Left renal pelvis (tissue), 4 donors: ENCODE measurements at places on chromosomes 7 and 10. TPM values are rescaled to one million over a fixed set of nuclear protein-coding genes. Genes with fewer than 3 reads are reported as not detected.

DNA sequence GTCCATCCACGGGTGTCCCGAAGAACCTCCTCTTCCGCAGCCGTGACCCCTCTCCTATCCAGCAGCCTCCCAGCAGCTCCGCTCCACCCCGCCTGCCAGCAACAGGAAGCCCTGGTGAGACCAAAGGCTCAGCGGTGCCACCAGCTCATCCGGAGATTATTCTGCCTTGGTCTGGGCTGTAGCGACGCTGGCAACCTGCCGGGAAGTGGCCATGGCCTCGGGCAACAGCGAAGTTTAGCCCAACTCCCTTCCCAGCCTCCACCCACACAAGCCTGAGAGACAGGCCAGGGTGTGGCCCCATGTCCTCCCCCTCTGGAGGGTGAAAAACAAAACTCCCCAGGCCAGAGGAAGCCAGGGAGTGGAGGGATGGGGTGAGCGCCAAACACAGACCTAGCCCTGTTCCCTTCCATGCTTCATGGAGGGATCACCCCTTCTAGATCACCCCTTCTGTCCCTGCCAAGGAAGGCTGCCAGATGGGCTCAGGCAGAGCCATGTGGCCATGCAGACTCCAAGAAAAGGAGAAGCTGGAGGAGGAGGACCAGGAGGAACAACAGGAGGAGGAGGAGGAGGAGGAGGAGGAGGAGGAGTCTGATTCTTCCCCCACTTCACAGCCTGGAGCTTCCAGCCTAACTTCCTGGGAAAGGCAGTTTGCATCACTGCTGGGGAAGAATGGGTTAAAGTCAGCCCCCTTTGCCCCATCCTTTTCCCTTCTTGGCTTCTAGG lies 918 bp downstream of the CALHM2 start:
- DNase-seq: no peak

DNA sequence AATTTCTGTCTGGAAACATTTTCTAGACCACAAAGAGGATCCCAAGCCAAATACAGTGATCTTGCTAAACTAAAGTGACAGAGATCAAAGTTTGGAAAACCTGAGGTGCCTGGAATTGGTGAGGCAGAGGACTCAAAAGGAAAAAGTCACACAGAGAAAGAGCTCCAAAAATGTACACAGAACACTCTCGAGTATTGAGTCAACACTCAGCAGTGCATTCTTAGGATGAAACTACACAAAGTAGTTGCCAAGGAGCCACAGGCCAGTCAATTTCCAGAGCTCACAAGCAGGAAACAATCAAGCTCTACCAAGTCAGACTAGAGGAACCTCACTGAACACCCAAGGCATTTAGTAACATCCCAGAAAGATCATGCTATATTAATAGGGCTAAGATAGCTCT lies 61.3 kb downstream of the MICU1 start:
- no peak for DNase-seq

FAM25G gene
- not detected for polyA plus RNA-seq

- DNase-seq: no peak
These were observed 54.2 kb upstream of the PLXDC2 start for GRCh38 chr10:19762026-19762425.

- DNase-seq: no peak
These were observed 47.3 kb downstream of the RSBN1L start for GRCh38 chr7:77743518-77743917.

DNA sequence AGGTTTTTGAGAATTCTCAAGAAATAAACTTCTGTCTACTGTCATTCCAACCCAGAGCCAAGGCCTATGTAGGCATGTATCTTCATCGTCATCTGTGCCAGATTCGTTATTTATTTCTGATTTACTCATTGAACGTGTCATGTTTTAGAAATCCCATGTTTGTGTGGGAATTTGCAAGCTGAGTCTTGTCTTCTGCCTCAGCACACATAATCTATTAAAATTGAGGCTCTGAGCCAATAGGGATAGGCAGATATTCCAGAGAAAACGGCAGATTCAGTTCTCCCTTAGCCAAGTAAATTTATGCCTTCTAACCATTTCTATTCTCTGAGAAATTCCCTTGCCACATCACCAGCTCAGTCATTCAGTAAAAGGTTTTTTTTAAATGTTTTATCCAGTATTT lies 444.6 kb downstream of the REEP3 start:
- DNase-seq: no peak

DNA sequence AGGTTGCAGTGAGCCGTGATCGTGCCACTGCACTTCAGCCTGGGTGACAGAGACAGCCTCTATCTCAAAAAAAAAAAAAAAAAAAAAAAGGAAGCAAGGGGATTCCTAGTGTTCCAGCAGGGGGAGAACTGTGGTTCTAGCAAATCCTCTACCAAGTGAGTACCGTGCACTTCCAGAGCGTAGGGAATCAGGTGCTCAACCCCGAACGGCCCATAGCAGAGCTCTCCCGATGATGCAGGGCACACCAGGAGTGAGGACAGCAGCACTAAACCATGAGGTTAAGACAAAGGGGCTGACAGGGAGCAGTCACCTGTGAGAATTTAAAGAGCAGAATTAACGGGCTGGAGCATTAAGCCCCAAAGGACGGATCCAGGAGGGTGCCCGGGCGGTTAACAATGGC lies 173.6 kb downstream of the PTPRN2 start:
- DNase-seq: no peak

OR2A42 gene
- polyA plus RNA-seq: 2.0 TPM

BAZ1B gene
- 66.7 TPM for polyA plus RNA-seq

MYH16 gene
- 0.50 TPM for polyA plus RNA-seq

GRCh38 chr10:63515002-63515763 lies 6.0 kb upstream of the REEP3 start:
- no peak for DNase-seq

- DNase-seq: no peak
These were observed 61.5 kb downstream of the HELLS start for GRCh38 chr10:94607111-94607510.

DNA sequence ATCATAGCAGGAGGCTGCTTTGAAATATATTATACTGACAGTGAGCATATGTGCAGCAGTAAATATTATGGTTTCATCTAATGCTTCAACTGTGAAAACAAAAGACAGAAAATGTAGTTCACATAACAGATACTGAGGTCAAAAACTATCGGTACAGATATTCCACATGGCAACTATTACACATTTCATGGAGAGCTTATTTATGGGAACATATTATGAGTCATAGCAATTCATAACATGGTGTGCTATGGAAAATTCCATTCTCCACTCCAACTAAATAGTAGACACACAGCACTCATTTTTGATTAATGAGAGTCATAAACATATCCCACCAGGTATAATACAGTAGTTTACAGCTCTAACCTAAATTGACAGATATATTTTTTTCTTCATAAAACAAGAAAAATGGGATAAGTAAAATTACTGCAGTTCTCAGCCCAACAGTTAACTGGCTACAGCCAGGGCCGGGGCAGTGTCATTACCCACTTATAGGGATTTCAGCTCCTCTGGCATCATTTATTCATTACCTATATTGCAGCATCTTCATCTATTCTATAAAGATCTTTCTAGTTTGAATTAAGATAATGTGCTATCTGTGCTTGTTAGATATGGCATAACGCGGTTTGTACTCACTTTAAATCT lies 475.6 kb upstream of the KLF6 start:
- DNase-seq: no peak

DNA sequence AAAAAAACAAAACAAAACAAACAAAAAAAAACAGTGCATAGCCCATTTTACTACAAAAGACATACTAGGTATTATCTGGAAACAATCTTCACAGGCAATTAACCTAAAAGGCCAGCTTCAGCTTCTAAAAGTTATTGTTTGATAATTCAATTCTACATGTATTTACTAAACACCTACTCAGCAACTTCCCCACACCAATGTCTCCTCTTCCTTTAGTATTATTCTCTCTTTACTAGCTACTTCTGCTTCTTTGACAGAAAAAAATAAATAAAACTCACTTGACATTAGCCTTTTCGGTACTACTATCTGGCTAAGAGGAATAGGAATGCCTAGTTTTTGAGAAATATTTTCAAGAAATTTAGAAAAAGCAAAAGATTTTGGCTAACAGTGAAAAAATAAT lies 2.8 kb downstream of the TM9SF3 start:
- no peak for DNase-seq

DNA sequence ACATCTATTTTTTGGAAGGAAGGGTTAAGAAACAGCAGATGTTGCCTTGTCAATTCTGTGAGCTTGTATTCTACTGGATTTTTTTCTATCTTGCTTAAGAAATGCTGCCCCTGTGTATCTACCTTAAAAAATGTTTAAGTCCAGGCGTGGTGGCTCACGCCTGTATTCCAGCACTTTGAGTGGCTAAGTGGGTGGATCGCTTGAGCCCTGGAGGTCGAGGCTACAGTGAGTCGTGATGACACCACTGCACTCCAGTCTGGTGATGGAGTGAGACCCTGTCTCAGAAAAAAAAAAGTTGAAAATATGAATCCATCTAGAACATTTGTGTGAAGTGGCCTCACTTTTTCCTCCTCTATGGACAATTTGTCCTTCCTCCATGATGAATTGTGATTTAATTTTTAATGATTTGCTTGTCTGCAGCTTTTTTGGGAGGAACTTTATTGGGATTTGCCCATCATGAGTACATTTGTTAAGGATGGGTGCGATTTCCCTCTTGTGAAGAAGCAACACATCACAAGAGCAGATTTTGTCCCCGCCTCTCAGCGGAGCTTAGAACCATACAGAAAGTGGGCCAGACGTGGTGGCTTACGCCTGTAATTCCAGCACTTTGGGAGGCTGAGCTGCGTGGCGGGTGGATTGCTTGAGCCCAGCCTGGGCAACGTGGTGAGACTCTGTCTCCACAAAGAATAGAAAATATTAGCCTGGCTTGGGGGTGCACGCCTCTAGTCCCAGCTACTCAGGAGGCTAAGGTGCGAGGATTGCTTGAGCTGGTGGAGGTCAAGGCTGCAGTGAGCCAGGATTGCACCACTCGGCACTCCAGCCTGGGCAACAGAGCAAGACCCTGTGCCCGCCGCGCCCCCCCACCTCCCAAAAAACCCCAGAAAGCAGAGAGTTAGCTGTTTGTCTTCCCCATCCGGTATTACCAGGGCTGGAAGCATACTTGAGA lies 57.7 kb downstream of the DNAJB6 start:
- no peak for DNase-seq

DNA sequence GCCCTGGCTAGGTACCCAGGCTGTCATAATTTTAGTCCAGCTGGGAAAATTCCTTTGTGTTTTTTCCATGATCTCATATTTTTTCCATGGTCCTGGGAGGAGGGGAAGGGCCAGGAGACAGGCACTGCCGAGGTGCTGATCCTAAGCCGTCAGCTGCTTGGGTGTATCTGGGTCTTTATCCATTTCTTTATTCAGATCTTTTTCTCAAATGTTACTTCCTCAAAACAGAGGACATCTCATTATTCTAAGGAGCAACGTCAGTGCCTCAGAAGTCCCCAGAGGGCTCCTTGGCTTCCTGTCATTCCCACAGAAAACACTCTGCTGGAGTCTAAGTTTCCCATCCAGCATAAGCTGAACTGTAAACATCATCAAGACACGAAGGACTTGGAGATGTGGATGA lies 2.8 kb upstream of the OR6V1 start:
- no peak for DNase-seq

DNA sequence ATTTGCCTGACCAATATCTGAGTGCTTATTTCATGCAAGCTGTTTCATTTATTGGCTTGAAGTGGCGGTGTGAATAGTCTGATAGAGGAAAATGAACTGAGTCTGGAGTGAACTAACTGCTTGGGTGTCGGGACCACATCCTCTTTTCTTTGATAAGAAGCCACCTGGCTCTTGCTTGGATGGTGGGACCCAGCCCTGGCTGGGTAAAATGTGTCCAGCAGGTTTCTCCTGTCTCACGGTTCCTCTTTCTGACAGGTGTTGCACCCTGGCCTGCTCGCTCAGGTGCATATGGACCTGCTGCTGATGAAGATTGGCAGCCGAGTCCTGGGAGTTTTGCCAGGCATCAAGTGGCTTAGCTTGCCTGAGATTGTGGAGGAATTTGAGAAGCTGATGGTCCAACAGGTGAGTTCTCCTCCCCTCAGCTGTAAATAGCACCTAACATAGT lies 1.6 kb downstream of the ADCK2 start:
- no peak for DNase-seq

PITX3 gene
- 0.34 TPM for polyA plus RNA-seq

FFAR4 gene
- polyA plus RNA-seq: not detected

DNA sequence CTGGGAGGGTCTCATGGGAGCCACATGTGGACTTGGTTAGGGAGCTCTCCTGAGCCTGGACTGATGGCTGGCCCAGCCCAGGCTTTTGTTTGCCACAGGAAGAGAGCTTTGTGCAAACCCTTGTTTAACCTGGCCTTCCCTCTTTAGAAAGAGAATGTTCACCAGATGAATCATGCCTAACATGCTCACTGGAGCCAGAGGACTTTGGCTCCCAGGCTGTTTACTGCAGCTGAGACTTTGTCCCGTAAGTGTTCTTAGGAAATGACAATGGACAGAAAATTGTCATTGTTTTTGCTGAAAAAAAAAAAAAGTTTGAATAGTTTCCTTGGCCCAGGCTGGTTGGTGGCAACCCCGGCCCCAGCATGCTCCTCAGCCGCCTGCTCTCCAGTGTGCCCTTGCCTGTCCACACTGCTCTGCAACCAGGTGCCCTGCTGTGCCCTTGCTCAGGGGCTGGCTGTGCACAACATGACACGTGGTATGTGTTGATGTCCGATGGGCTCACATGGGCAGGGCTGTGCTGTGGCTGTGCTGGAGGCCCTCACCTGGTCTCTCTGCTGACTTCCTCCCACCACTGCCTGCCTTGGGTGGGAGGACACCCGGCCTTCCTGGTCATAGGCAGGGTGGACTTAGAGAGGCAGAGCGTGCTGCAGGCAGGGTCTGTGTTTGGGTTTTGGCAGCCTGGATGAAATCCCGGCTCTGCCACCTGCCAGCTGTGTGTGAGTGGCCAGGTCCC lies 215.3 kb upstream of the ZNF32 start:
- no peak for DNase-seq

CRYGN gene
- 1.6 TPM for polyA plus RNA-seq

LIPN gene
- polyA plus RNA-seq: not detected

GRCh38 chr7:150860291-150860977 lies 8.1 kb downstream of the AOC1 start:
- DNase-seq: no peak

GRCh38 chr10:132685921-132686680 lies 99.8 kb downstream of the NKX6-2 start:
- DNase-seq: no peak

GRCh38 chr7:66250711-66251110 lies 45.6 kb downstream of the TPST1 start:
- no peak for DNase-seq

DNA sequence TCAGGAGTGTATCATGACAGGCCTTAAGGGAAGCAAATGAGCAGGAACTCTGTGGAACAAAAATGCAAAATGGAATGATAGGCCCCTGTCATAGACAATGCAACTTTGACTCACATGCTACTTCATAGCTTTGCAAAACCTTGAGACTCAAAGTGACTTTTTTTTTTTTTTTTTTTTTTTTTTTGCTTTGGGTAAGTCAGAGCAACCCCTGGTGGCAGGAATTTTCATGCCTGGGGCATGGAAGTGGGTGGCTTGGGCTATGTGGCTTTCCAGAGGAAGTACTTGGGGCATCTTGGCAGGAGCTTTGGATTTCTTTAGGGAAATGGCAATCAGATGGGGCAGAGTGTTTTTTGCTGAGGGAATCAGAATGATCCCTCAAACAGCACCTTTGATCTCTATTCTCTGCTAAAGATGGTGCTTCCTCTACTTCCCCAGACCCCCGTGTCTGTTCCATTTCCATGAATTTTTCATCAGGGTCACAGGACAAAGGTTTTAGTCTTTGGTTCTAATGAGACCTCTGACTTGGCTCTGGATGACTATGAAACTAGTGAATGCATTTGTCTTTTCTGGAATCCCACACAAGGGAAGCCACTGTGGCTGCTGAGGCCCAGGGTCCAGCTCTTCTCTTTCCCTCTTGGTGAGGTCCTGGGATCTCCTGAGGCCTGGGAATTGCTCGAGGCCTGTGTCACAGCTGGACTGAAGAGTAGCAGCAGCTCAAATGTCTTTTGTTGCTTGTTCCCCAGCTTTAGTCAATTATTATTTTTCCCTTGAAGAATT lies 62.8 kb downstream of the TACC2 start:
- no peak for DNase-seq
